ENCODE measurements at places on chromosomes 12 and 14.

- no peak for DNase-seq
These were observed 217.2 kb downstream of the C12orf50 start for GRCh38 chr12:87812030-87812429.

GRCh38 chr12:22812531-22812930 is 187.6 kb downstream of the ETNK1 start:
- no peak for DNase-seq

GRCh38 chr14:79764323-79764722 is 447.0 kb downstream of the DIO2 start:
- DNase-seq = no peak

- no peak for DNase-seq
These were observed 379.2 kb downstream of the BTG1 start for GRCh38 chr12:91766454-91766853.

GRCh38 chr14:94171208-94171607 is 2.9 kb upstream of the PPP4R4 start:
- peak; percentile 21 for DNase-seq

- no peak for DNase-seq
These were observed at the start of gene VWF for GRCh38 chr12:6124411-6125309. Gene VWF (minus strand): TSS chr12:6124670. CDS start chr12:6123196, 1,474 bp downstream.

DNA sequence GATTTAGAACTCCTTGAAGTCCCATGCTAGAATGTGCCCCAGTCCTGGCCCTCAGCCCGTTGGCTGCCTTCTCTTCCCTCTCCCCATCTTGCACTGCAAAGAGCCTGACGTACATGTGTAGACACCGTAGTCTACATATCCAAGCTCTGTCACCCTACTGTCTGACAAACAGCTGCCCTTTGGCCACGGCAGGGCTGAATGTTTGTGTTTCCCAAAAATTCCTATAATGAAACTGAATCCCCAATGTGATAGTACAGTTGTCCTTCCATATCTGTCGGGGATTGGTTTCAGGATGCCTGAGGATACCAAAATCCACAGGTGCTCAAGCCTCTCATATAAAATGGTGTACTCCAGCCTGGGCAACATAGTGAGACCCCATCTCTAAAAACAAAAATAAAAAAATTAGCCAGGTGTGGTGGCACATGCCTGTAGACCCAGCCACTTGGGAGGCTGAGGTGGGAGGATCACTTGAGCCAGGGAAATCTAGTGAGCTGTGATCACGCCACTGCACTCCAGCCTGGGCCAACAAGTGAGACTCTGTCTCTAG is 12.3 kb upstream of the TFCP2 start:
- no peak for DNase-seq

GRCh38 chr14:31752867-31753661 is 191.9 kb downstream of the NUBPL start:
- DNase-seq = no peak

GRCh38 chr14:20846560-20846959 is 43.9 kb upstream of the RNASE1 start:
- no peak for DNase-seq

DNA sequence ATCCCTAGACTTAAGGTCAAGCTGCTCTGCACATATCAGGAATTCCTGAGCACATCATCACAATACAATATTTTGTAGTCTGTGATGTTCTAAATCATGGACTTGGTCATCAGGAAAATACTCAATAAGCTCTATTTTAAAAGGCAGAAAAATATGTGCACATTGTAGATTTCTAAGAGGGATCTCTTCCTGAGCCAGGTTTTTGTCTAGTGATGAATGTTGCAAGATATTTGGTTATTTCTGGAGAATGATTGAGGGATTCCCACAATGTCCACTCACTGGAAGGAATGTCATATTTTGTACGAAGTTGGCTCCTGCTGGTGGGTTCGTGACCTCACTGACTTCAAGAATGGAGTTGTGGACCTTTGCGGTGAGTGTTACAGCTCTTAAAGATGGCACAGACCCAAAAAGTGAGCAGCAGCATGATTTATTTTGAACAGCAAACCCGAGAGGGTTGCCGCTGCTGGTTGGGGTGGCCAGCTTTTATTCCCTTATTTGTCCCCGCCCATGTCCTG is 300.9 kb upstream of the DCN start:
- no peak for DNase-seq

- DNase-seq = no peak
These were observed 30.7 kb upstream of the WSCD2 start for GRCh38 chr12:108098374-108098773.

DNA sequence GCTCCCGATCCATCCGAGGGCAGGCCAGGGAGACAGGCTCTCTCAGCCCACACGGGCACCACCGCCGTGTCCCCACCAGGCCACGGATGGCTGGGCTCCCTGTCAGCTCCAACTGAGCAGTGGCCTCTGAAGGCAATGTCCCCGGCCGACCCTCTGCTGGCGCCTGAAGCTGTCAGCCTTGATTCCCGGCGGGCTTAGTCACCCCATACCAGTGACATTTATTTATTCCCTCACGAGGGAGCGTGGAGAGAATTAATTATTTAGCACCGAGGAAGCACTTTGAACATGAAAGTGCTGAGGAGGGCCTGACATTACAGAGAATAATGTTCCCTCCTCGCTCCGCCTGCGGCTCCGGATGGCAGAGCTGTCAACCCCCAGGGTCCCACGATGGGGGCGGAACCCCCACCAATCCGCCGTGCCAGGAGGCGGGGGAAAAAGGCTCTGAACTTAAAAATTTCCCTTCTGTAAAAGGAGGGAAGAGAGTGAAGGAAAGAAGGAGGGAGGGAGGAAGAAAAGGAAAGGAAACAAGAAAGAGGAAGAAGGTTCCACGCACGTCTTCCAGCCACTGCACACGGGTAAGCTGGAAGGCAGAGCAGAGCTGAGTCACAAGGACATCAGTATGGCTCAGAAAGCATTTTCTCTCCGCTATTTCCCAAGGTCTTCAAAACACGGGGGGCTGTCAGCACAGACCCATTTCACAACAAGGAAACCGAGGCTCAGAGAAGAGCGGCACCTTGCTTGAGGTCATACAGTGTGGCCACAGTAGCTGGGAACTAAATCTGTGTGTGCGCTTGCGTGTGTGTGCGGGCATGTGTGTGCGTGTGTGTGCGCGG is 108.7 kb upstream of the NCOR2 start:
- no peak for DNase-seq

DNA sequence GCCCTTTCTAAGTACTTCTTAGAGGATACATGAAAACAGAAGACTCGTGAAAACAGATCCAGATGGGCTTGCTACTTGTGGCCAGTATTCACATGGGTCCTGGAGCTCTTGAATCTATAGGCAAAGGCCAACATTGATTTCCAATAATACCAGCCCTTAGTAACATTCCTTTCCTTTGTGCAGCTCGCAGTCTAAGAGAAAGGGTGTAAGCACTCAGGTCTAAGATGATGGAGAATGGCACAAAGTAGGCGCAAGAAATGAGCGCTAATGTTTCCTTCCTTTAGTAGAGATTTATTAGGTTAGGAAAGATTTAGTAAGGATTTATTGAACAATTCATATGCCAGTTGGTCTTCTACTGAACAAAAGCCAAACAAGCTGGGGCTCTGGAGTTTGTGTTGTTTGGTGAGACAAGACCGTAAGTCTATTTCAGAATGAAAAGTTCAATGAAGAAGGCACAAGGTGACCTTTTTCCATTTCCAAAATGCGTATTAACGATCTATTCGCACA is 525 bp downstream of the RNU6-8 start:
- DNase-seq = no peak

DNA sequence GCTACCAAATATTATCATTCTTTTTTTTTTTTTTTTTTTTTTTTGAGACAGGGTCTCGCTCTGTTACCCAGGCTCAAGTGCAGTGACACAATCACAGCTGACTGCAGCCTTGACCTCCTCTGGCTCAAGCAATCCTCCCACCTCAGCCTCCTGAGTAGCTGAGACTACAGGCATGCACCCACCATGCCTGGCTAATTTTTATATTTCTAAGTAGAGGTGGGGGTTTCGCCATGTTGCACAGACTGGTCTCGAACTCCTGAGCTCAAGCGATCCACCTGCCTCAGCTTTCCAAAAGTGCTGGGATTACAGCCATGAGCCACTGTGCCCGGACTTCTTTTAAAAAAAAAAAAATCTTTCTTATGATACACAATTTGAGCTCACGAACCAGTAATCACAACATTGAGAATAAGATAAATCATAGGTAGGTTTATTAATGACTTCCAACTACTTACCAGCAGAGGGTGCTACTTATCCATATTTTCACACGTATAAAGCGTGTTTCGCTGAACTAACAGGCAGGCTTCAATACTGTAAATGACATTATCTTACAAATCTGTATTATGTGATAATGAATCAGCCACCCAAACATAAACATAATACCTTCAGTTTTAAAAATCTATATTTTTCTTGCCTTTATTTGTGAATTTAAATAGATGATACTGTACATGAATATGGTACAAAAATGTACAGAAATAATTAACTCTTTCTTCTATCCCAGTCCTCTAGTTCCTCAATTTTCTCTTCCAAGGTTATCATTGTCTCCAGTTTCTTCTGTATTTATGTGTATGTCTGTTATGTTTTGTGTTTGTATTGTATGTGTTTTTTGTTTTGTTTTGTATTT is 42.5 kb upstream of the BCAT1 start:
- no peak for DNase-seq

DNA sequence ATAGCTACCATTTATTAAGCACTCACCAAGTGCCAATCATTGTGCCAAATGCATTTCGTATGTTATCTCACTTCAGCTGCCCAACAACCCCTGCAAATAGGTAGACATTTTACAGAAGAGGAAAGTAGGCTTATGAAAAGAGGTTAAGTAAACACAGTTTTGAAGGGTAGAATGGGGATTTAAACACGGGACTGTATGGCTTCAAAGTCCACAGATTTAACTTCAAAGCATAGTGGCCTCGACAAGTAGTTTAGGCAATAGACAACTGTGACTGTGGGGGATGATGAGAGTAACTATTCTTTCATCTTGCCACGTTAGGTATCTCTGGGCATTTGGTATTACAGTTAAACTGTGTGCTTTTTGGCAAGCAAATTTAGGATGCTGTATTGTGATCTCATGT is 266.8 kb upstream of the SRRM4 start:
- DNase-seq = no peak

GRCh38 chr12:71607494-71608330 is 55.9 kb downstream of the ZFC3H1 start:
- no peak for DNase-seq

- peak; percentile 29 for DNase-seq
These were observed 720.9 kb upstream of the TBX3 start for GRCh38 chr12:115404761-115405470.

- DNase-seq = no peak
These were observed 3.0 kb upstream of the KRT3 start for GRCh38 chr12:52798671-52799504.

DNA sequence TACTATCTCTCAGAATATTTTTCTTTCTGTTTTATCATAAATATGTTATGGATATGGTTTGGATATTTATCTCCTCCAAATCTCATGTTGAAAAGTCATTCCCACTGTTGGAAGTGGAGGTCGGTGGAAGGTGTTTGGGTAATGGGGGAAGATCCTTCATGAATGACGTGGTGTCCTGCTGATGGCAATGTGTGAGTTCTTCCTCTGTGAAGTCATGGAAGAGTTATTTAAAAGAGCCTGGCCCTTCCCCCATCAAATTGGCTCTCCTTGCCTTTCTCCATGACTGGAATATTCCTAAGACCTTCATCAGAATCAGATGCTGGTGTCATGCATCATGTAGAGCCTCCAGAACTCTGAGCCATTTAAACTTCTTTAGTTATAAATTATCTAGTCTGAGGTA is 1291.6 kb downstream of the FSCB start:
- no peak for DNase-seq

DNA sequence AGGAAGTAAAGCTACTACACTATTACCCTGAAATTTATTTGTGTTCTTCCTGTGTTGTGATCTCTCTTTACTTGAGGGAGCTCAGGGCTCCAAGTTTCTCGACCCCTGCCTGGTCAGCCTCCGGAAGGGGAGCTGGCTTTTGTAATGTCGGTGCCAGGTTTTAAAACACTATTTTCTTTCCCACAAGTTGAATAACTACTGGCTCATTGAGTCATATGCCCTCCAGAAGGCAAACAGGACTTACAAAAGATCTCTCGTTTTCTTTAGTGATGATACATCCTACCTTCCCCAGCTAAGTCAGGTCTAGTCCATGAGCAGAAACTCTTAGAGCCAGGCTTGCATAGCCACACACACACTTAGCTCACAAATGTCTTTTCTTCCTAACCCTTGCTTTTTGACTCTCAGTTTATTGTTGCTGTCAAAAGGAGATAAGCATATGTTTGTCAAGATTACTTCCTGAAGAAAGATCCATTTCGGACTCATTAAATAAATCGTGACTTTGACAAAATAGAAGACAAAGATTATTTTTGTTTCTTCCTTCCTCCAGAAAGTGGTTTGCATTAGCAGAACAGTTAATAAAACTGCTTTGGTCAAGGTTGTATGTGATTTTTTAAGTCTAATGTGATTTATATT is 209.8 kb upstream of the FLRT2 start:
- DNase-seq = no peak

DNA sequence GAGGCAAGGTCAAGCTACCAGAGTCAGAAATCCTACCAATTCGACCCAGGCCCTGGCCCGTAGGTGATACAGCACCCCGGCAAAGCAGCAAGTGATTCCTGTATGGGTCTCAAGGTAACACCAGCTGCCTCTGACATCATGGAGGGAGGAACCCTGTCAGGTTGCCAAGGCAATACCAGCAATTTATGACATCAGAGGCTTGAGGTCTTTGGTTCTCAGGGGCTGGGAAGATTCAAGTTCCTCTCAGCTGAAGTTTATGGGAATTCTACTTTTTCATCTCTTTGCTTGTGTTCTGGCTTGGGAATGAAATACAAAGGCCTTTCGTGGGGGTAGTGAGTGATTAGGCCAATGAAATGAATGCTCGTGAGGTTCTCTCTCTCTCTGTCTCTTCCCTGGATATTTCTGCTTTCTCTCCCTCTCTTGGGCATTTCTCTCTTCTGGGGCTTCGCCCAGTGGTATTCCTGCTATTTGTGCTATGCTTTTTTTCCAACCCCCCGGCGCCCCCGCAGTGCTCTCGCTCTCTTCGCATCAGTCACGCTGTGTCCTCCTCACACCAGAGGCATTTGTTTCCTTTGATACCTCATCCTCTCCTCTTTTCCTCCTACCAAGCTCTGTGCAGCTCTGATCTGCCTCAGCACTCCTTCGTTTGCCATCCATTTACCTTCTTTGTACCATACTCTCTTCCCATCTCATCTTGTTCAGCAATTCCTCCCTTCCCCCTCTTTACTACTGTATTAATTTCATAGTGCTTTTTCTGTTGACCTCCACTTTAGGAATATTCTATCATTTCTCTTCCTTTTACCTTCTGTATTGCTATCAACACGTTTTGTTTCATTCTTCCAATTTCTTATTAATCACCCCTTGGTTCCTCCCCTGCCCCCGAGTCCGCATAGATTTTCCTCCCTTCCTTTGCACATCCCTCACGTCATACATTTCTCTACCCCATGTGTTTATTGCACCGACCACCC is 2.9 kb downstream of the ZFHX2 start:
- DNase-seq = no peak

GRCh38 chr12:68158432-68158831 is 1.1 kb downstream of the IFNG start:
- DNase-seq = no peak

GRCh38 chr12:99257672-99258071 is 389.9 kb upstream of the GARIN6 start:
- no peak for DNase-seq

GRCh38 chr14:35333797-35334743 is 41.9 kb downstream of the PSMA6 start:
- DNase-seq = no peak

- peak; percentile 58 for DNase-seq
These were observed 121.7 kb downstream of the PPM1H start for GRCh38 chr12:62813031-62813829.

GRCh38 chr14:89406941-89407340 is 10.1 kb downstream of the FOXN3 start:
- DNase-seq = no peak

GRCh38 chr12:123135688-123136087 is 15.2 kb downstream of the PITPNM2 start:
- DNase-seq = no peak

All from amniotic stem cell (primary cell).